ENCODE measurements at places on chromosomes 4 and X.
A peak's percentile ranks its signal among the peaks of the same experiment; 100 is the strongest.

- no peak for DNase-seq
These were observed 48.2 kb downstream of the STK26 start for GRCh38 chrX:132071254-132071653.

DNA sequence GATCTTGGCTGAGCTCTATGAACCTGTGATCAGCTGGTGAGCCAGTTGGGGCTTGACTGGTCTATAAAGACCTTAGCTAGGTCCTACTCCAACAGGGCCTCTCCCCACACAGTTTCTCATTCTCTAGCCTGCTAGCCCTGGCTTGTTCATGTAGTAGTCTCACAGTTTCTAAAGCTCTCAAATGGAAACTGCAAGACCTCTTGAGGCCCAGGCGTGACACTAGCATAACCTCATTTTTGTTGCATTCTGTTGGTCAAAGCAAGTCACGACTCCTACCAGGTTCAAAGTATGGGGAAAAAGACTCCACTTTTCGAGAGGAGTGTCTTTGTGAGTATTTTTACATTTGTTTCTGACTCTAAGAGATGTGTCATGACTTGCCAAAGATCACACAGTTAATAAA, 50.9 kb downstream of the CEP44 start:
- no peak for DNase-seq

DNA sequence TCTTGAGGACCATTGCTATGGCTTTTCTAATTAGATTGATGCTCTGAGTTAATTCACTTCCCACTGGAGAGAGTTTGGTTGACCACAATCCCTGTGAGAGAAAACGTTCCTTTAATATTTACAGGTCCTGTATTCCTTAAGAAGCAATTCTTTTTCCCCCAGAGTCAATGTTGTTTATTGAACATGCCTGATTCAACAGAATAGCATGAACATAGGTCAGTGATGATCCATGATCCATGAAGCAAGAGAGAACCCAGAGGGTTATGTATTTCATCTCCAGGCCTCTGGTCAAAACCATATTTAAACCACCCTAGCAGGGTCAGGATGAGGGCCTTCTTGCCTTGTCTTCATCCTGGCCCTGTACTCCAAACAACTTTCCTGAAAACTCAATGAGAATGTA, 39.4 kb upstream of the EFHC2 start:
- no peak for DNase-seq

- no peak for DNase-seq
These were observed 37.3 kb upstream of the SPANXN2 start for GRCh38 chrX:143757887-143758286.

GRCh38 chr4:140969296-140969695, 164.0 kb downstream of the RNF150 start:
- no peak for DNase-seq

- no peak for DNase-seq
These were observed 209.7 kb downstream of the NWD2 start for GRCh38 chr4:37453999-37454800.

- DNase-seq = no peak
These were observed 26.7 kb downstream of the ANKRD50 start for GRCh38 chr4:124685851-124686250.

DNA sequence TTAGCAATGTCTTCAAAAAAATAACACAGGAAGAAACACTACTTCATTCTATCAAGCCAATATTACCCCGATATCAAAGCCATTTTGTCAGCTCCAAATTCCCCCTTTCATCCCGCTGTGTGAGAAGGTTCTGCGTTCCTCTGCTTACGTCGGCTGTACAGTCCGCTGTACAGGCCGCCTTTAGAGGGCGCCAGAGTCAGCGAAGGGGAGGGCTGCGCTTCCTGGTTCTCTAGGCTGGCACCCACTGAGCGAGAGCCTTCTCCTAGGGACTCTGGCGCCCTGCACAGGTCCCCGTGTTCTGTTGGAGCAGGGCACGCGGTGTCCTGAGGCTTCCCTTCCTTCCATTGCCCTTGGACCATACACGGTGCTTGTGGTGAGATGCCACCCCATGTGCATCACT, 25.3 kb upstream of the CT45A1 start:
- no peak for DNase-seq

DNA sequence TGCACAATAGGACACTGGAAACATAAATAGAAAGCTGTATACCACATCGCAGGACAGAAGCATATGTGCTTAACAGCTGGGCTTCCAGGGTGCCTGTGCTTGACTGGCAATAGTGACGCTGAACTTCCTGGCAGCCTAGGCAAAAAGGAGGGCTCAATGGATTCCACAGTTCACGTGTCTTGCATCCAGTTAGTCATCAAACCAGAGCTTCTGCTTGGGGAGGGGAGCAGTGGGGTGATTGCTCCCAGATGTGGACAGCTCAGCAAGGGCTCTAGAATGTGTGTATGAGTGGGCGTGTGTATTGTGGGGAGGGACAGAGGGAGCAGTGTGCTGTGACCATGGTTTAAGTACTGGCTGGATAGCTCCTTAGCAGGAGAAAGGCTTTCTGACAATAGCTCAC, 2.3 kb downstream of the PRRG3 start:
- no peak for DNase-seq

DNA sequence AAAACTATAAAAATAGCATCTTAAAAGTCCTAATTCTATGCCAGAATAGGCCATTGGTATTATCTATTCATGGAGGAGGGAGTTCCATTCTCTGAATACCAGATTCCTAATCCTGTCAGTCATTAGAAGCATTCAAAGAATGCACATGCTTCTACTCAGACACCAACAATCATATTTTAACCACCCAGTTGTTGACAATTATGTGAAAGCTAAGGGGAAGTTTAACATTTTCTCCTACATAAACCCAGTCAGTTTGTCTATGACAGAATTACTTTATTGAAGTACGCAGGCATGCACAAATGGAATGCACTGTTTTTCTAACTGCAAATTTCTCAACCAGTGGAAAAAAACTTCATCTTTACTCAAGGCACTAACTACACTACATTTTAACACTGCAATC, 69.6 kb upstream of the MTNR1A start:
- no peak for DNase-seq

GRCh38 chr4:140344621-140345020, 28.8 kb upstream of the SCOC start:
- DNase-seq = no peak

DNA sequence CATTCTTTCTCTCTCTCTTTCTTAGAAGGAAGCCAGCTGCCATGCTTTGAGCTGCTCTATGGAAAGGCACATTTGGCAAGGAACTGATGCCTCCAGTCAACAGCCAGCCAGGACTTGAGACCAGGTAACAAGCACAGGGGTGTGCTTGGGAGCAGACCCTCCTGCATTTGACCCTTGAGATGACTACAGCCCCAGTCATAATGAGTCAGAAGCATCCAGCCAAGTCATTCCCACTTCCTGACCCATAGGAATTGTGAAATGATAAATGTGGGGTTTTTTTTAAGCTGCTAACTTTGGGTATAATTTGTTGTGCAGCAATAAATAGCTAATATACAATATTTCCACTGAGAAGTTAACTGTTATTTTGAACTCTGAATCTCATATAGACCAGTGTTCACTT, 446.9 kb downstream of the GRXCR1 start:
- DNase-seq = no peak

GRCh38 chr4:169582203-169582602, 30.2 kb downstream of the NEK1 start:
- no peak for DNase-seq

DNA sequence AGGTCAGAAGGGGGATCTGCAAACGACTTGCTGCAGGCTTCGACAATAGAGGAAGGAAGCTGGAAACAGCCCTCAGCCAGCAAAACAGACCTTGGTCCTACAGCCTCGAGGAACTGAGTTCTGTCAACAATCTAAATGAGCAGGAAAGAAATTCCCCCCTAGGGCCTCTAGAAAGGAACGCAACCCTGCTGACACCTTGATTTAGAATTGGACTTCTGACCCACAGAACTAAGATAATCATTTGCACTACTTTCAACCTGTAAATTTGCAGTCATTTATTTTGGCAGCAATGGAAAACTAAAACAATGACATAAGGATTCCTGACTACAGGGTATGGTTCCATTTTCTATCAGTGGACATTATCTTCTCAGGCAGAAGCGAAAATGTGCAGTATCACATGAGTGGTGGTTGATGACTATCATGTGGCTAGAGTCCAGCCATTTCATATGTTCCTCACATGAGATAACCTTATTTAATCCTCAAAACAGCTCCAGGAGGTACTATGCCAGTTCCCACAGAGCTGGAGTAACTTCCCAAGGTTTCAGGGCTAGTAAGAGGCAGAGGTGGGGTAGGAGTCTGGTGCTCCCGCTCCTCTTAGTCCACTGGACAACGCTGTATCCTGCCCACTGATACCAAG, 61.6 kb downstream of the SAT1 start:
- no peak for DNase-seq

GRCh38 chr4:138243369-138243768, 1.2 kb upstream of the SLC7A11 start:
- no peak for DNase-seq

- DNase-seq = no peak
These were observed 152.8 kb downstream of the ADGRA3 start for GRCh38 chr4:22363036-22363435.

DNA sequence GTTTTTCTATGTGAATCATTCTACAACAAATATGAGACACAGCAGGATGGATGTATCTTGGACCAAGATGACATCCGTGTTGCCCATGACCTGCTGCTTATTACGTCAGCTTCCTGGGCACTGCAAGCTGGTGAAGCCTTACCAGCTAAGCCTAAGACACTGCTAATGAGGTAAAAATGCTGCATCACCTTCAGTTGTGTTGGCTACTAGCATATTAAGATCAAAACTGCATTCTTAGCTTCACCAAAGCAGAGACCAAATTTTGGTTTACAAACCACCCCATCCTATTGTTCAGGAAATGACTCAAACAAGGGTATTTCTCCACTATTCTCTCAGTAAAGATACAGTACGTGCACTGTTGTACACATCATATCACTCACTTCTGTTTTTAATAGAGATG, 50.3 kb downstream of the MAML3 start:
- no peak for DNase-seq

DNA sequence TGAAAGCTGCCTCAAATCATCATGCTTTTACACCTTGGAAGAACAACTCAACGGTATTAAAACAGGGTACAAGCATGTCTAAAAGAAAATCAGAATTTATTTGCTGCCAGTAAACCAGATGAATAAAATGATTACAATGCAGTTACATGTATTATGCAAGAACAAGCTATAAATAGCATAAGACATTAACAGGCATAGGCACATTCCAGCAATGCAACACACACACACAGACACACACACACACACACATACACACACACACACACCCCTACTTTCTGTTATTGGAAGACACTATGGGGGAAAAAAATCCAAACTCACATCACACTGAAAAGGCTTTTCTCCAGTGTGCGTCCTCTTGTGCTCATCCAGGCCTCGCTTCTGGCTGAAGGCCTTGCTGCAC, 212.5 kb downstream of the PRDM5 start:
- DNase-seq = no peak

GRCh38 chr4:169774466-169775445, 17.0 kb upstream of the HPF1 start:
- DNase-seq = no peak

DNA sequence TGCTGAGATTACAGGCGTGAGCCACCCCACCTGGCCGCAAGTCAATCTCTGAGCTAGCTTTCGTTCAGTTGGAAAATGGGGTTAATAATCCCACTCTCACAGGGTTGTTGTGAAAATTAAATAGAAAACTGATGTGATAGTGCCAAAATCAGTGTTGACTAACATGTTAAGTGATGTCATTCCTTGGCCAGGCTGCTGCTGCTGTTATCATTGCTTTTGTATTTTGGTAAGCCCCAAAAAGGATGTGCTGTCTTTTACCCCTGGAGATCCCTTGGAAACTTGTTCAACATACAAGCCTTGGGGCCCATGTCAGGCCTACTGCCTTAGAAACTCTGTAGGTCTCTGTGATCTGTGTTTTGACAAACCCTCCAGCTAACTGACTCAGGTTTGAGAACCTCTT, 106.3 kb downstream of the AFF1 start:
- no peak for DNase-seq

- no peak for DNase-seq
These were observed 24.1 kb upstream of the SMPX start for GRCh38 chrX:21781976-21782375.

GRCh38 chrX:134725103-134725690, 66.9 kb upstream of the PLAC1 start:
- no peak for DNase-seq

GRCh38 chr4:2942037-2942531, 21.1 kb downstream of the NOP14 start:
- no peak for DNase-seq

- DNase-seq = peak; percentile 17
These were observed at the start of gene SCML2 for GRCh38 chrX:18354369-18355223. Gene SCML2, minus strand, starts transcription at chrX:18354688. Its CDS starts 20,617 bp downstream, at chrX:18334071.

DNA sequence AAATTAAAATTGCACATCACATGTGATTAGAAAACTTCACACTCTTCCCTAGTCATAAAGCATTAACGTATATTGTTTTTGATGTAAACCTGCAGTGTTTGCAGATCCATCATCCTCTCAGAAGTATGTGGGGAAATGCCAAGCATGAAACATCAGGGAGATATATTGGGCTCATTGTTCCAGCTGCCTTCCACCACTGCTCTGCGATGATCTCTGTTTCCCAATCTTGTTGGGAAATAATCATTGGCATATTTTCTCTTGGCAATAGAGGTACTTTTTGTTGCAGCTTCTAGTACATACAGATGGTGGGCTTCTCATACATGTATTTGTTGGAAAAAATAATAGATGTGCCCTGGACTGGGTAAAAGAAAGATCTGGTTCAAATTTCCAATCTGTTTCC, 466.3 kb upstream of the HS3ST1 start:
- no peak for DNase-seq

DNA sequence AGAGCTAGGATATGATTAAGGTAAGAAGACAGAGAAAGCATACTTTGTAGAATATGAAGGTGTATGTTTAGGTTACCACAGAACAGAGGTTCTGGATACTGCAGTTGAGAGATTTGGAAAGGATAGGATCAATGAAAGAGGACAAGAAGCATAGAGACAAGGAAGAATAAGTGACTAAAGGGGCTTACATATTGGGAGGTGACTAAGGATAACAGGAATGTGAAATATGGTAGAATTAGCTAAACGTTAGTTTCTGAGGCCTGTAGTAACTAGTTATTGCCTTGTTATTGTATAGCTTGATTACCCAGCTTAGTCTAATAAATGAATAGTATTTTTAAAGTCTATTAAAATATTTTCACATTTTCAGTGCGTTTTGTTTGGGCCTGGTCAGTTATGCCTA, 38.2 kb downstream of the CENPI start:
- no peak for DNase-seq

DNA sequence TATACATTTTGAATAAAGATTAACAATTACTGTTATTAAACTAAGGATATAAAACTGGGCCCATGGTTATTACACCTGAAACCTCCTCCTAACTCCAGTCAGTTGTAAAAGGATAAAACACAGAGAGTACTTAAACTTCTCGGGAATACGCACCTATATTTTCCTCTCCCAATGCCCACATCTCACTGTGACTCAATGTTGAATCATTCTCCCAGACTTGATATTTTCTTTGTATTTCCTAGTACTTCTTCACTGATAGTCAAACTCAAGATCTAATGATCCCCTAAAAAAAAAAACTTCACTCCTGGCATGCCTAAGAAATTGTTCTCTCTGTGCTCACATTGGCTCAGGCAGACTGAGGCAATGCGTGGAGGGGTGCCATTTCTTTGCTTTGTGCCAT, 212.5 kb upstream of the DKK2 start:
- no peak for DNase-seq

All from activated CD8-positive, alpha-beta memory T cell treated with anti-CD3 and anti-CD28 coated beads for 1 hour (primary cell).